ENCODE measurements at places on chromosomes 1 and 21.
A peak's percentile ranks its signal among the peaks of the same experiment; 100 is the strongest.

DNA sequence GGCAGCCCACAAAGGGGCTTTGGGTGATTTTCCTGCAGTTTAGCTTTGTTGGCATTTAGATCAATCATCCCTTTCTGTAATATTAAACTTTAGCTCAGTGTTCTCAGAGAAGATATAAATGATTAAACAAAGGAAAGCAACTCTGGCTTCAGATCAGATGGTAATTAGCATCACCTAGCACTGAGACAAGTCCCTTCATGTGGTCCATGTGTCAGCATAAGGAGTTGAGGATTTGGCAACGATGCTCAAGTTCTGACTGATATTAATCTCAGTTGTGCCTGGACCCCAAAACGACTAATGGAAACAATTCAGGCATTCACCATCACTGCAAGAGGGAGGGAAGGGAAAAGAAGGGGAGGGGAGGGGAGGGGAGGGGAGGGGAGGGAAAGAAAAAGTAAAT is 60.4 kb downstream of the SEC16B start:
- DNase-seq, result no peak

DNA sequence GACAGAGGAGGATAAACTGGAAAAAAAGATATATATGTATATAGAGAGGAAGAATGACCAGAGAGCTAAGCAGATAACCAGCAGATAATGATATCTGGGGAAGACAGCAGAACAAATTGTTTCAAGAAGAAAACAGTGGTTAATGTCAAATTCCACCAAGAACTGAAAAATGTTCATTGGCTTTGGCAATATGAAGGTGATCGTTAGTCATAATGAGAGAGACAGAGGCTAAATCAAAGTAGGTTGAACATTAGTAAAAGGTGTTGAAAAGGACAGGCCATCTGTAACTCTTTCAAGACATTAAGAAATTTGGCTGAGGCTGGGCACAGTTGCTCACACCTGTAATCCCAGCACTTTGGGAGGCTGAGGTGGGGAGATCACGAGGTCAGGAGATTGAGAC is 25.3 kb upstream of the CR2 start:
- DNase-seq, result no peak

- no peak for DNase-seq
Observed at GRCh38 chr1:38125837-38126520, 79.4 kb upstream of the POU3F1 start.

DNA sequence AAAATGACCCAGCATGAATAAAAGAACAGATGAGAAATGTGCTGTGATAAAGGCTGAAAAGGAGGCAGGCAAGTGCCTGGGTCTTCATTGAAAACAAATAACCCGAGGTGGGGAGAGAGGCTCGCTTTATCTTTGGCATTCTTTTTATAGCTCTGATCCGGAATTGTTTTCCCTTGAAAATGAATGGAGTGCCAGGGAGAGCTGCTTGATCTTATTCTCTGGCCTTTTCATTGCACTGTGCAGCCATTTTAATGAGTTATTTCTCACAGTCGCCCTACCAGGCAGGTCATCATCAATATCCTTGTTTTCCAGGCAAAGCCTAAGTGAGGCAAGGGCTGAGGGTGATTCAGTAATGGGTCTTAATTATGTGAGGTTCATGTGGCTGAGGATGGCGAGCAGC is 39.8 kb upstream of the HLX start:
- DNase-seq, result no peak

GRCh38 chr1:197799271-197799670 is 24.0 kb upstream of the DENND1B start:
- DNase-seq, result peak; percentile 80

GRCh38 chr1:116808848-116809508 is 54.7 kb downstream of the CD2 start:
- DNase-seq, result no peak

GRCh38 chr1:183432548-183432875 is 14.3 kb upstream of the NMNAT2 start:
- DNase-seq, result no peak

DNA sequence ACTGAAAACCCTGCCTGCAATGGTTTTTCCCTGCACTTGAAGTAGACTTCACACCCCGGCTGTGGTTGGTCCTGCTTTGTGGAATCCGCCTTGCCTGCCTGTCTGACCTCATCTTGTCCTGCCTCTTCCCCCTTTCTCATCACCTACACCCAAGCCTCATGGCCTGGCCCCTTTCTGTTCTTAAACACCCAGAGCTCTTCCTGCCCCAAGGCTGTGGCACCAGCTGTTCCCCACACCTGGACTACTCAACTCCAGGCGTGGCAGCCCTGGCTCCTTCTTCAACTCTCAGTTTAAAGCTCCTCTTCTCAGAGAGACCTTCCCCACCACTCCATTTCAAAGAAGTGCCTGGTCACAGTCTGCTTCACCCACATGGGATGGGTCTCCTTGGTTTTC is 27.0 kb downstream of the KIAA1614 start:
- DNase-seq, result no peak

- DNase-seq, result no peak
Observed at GRCh38 chr21:46346296-46347202, 22.6 kb downstream of the PCNT start.

DNA sequence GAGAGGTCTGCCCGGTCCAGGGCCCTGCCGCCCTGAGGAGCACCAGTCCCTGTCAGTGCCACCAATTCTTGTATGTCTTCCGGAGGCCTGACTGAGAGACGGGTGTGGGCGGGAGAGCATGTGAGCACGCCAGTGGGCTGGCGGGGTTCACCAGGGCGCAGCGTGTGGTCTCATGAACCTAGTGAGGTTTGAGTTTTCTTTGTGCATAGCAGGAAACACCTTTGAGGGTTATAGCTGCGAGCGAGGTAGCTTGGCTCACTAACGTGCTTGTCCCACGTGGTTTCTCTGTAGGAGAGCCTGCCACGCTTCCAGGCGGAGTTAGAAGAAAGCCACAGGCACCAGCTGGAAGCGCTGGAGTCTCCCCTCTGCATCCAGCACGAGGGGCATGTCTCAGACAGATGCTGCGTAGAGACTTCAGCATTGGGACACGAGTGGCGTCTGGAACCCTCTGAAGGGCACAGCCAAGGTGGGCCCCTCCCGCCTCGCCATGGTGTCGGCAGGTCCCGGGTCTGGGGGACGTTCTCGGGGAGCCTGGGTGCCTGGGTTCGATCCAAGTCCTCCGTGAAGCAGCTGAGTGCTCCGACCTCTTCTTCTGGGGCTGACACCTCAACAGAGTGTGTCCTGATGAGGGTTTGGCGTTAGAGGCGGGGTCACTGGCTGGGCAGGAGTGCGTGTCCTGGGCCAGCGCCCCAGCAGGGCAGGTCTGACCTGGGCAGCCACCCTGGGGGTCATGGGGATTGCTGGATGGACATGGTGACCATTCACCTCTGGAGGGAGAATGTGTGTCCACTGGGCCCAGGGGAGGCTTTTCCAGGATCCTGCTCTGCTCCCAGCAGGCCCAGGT is 31.4 kb downstream of the PCNT start:
- no peak for DNase-seq

DNA sequence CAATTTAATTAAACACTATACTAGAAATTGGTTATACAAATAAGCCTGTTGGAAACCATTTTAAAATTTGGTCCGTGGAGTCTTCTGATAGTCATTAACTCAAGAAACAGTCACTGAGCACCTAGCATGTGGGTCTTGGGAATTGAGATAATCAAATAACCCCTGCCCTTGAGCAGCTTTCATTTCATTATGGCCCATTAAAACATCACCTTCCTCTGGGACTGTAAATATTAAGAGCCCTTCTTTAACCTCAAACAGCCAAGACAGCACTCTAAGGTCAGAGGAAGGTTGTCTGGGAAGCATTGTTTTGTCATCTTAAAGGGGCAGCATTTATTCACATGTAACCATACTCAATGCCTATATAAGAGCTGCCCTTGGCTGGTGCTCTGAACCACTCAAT is 610.3 kb upstream of the USP24 start:
- DNase-seq, result no peak

DNA sequence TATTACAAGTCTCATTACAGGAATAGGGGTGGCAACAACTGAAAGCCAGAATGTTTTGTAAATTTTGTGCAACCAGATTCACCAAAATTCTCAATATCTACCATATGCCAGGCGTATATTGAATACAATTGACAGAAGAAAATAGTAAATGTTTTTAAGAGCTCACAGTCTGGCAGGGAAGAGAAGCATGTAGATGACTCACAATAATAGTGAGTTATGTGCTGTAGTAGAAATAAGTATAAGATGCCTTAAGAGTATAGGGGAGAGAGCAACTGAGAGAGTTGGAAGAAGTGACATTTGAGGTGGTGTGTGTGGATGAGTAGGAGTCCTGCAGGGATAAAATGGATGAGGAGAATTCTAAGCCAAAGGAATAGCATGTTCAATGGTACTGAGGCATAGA is 170.5 kb upstream of the FGGY start:
- no peak for DNase-seq

DNA sequence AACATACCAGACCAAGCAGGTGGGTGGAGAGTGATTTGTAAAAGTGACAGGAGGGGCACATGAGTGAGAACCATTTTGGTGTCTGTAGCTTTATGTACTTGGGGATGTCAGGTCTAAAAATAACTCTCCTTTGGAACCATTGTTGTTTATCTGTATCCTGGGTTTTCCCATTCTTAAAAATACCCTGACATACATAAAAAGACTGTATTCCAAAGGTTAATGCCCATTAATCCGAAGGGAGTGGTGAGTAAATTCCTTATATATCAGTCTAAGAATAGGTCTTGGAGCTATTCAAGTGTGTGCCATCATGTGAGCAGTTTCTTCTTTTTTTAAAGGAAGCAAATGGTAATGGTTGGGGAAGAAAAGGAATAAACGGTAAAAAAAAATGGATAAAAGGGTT is 117.5 kb downstream of the TGFB2 start:
- DNase-seq, result no peak

DNA sequence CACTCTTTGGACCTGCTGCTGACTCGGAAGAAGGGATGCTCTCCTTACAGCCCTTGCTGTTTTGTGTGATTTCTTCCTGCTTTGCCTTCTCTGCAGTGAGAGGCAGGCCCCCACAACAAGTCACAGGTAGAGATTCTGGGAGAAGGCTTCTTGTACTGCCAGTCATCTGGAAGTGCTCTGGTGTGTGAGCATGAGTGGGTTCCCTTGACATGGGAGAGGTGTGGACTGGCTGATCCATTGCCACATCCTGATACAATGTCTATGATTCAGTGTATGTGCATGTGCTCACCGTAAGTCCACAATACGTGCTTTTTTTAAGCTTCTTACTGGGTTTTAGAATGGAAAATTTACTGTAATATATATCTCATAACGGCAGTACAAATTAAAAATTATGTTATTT is 46.0 kb upstream of the PLA2G4A start:
- no peak for DNase-seq

DNA sequence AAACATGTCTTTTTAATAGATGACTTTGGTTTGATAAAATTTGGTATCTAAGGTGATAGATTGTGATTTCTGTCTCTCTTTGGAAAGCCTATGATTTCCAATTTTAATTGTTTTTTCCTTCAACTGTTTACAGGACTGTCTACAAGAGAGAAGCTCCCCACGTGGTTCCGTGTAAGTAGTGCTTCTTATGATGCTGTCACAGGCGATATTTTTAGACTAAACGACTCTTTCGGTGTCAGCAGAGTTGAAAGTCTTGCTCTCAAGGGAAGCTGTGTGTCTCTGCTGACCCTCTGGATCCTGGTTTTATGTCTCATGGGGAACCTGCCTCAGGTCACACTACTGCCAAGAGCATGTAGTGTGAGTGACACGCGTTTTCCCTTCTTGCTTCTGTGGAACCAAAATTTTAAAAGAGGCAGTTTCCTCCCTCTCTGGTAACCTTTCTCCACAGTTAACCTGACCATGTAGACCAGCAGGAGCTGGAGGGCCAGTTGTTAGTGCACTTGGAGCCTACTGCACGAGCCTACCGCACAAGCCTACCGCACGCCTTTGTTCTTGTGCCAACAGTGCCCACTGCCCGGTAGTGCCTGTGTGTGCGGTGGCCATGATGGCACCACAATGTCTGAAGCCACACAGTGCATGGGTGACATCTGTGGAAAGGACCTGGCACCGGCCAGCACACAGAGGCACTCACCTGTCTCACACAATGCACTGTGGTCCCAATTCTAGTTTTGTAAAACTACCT is 91.9 kb downstream of the PCBP3 start:
- no peak for DNase-seq

- DNase-seq, result no peak
Observed at GRCh38 chr1:203144661-203145060, 17.1 kb downstream of the ADORA1 start.

DNA sequence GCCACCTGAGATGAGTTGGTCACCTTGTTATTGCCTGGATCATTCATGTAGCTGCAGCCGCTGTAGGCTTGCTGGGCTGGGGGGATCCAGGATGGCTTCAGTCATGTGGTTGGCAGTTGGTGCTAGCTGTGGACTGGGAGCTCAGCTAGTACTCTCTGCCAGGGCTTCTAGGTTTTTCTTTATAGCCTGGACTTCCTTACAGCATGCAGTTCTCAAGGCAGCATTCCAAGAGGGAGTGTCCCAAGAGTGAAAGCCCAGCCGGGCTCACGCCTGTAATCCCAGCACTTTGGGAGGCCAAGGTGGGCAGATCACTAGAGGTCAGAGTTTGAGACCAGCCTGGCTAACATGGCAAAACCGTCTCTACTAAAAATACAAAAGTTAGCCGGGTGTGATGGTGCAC is 23.7 kb upstream of the ACTL8 start:
- DNase-seq, result no peak

DNA sequence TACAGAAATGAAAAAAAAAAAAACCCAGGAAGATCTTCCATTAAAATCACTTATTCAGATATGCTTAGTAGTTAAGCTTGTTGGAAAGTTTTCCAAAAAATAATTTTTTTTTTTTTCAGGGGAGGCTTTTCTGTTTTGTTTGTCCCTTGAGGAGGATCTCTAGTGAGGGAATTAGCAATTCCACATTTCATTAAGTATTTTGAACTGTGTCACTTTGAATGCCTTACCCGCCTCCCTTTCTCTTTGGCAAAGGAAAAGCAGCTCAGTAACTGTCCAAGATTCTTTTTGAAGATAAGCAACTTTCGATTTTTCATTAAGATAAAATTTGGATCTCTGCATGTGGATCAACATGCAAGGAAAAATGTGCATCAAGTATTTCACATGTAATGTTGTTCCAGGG is 1.8 kb downstream of the NTNG1 start:
- DNase-seq, result no peak

DNA sequence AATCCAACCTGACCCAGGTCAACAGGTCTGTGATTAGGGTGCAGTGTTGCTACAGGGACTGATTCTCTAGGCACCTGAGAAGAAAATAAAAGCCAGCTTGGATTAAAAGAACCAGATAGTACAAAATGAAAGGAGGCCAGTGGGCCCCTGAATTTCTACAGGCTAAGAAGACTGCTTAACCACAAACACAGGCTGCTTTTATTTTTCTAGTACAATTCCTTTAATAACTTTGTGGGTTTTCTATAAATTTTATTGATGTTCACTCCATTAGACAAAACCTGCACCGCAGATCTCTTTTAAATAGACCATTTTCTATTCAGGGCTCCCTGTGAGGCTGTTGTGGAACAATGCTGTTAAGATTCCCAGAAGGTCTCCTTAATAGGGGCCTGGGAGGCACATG is 9.7 kb upstream of the PRMT2 start:
- DNase-seq, result no peak

GRCh38 chr1:53652441-53653199 is 86.3 kb downstream of the GLIS1 start:
- DNase-seq, result no peak
